ENCODE measurements at places on chromosomes 11 and 22. TPM values are rescaled to one million over a fixed set of nuclear protein-coding genes. Genes with fewer than 3 reads are reported as not detected.

Gene MUC6
- total RNA-seq = 0.20 TPM

Gene NDUFS3
- total RNA-seq = 104 TPM

Gene P4HA3
- not detected for total RNA-seq

Gene PLEKHA7
- 13.6 TPM for total RNA-seq

Gene POLR2F
- total RNA-seq = 105 TPM

Gene OR8D1
- not detected for total RNA-seq

Gene CRYBB2
- total RNA-seq = not detected

Gene ZP1
- not detected for total RNA-seq

Gene PAX6
- 5.4 TPM for total RNA-seq

Gene CRY2
- total RNA-seq = 20.1 TPM

Gene RBMXL2
- total RNA-seq = 0.19 TPM

Gene SLC25A22
- total RNA-seq = 42.8 TPM

Gene AAMDC
- total RNA-seq = 34.7 TPM

Gene CASP12
- not detected for total RNA-seq

Gene GRAP2
- total RNA-seq = 0.92 TPM

Gene TRIM48
- total RNA-seq = not detected

Gene SAA1
- not detected for total RNA-seq

Data from endodermal cell (in vitro differentiated cells).